Upper lobe of left lung (tissue), 6 donors: ENCODE measurements at places on chromosomes 5 and 9. TPM values are rescaled to one million over a fixed set of nuclear protein-coding genes. Genes with fewer than 3 reads are reported as not detected.
A peak's percentile ranks its signal among the peaks of the same experiment; 100 is the strongest.

DNA sequence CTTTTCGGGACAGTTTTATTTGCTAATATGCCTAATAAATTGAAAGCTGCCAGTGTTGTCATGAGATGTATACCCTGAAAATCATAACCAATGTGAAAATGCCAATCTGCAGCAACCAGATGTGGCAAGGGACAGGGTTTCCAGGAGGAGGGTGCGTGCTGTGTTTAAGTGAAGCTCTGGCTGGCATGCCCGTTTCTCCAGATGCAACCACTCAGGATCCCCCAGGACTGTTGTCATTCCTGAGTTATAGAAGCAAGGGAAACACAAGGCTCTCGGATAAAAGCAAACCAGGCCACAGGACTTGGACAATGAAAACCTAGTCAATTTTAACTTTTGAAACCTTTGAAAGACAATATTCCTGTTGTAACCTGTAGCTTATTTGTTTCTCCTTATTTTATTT lies 360.2 kb downstream of the SLIT3 start:
- DNase-seq: no peak

The RRAGA gene
- 76.0 TPM for total RNA-seq

The RNF208 gene
- total RNA-seq: 2.3 TPM

DNA sequence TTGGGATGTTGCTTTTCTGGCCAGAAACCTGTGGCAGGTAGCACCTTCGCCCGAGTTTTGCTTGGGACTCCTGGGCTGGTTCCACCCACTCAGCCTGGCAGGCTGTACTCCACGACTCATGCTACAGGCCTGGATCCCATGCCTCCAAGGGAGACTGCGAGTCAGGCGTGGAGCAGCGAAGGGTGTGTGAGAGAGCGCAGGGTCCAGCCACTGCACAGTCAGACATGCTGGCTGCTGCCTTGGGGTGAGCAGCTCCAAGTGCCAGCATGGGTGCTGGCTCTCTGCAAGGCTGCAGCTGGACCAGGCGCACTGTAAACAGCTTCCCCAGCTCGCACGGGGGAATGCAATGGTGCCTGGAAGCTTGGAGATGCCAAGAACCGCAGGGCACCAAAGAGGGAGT lies 249.6 kb upstream of the EDIL3 start:
- DNase-seq: no peak

- no peak for DNase-seq
Observed at GRCh38 chr9:100714372-100715099, 136.7 kb downstream of the CAVIN4 start.

The RANBP17 gene
- total RNA-seq: 32.3 TPM

The PCDHB3 gene
- total RNA-seq: 1.6 TPM

The ISOC1 gene
- 37.9 TPM for total RNA-seq

- DNase-seq: no peak
Observed at GRCh38 chr5:145543968-145544367, 291.2 kb downstream of the PRELID2 start.

The NINJ1 gene
- 58.0 TPM for total RNA-seq

GRCh38 chr5:73387601-73388305 lies 60.8 kb downstream of the FOXD1 start:
- DNase-seq: no peak

DNA sequence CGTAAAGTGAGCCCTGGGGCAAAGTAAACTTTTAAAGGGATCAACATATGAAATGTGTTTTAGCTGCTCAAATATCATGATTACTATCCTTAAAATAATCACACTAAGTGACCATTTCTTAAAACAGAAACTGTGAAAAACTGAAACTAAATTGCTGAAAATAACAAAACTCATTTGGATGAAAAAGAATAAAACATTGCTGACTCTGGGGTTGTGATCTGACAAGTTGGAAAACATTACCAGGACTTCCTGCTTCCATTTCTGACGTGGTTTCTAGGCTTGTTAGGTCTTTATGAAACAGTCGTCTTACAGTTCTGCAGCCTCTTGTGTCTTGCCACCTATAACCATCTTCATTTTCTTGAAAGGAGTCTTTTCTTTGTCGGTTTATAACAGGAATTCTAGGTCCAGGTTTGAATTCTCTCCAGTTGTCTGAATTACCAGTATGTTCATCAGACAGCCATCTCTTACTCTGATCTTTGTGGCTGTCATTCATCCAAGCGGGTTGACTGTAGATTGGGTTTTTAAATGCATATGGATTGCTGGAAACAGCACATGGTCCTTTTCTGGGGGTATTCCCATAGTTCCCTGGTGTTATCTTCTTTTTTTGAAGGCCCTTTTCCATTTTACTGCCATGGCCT lies 1.7 kb downstream of the TUT7 start:
- DNase-seq: no peak

The TAF11L10 gene
- total RNA-seq: not detected

DNA sequence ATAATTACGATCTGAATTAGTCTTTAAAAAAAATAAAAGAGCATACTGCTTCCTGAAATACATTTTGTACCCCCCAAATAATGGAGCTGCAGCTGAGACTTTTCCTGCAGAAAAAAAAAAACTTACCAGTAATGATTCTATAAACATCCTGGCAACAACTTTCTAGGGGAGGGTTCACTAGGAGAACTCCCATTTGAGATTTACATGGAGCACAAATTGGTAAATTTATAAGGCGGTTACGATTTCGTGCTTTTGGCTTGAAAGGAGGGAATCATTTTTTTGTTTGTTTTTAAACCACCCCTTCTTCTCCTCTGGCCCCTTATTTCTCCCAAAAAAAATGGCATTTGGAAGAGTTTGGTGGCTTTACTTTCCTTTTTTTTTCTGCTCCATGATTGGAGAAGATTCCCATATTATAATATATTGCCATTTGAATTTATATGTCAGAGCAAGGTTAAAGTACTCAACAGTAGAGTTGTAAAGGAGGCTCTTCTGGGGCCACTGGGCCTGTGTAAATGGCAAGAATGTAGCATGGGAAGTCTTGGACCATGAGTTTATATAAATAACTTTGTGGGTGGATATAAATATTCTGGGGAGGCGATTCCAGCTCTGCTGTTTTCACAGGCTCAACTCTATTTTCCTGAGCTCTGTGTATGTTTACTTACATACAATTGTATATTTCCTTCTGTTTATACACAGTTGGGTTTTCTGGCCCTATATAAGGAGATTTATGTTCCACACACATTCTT lies 159.9 kb downstream of the CSNK1G3 start:
- DNase-seq: no peak

The SLC36A2 gene
- not detected for total RNA-seq

DNA sequence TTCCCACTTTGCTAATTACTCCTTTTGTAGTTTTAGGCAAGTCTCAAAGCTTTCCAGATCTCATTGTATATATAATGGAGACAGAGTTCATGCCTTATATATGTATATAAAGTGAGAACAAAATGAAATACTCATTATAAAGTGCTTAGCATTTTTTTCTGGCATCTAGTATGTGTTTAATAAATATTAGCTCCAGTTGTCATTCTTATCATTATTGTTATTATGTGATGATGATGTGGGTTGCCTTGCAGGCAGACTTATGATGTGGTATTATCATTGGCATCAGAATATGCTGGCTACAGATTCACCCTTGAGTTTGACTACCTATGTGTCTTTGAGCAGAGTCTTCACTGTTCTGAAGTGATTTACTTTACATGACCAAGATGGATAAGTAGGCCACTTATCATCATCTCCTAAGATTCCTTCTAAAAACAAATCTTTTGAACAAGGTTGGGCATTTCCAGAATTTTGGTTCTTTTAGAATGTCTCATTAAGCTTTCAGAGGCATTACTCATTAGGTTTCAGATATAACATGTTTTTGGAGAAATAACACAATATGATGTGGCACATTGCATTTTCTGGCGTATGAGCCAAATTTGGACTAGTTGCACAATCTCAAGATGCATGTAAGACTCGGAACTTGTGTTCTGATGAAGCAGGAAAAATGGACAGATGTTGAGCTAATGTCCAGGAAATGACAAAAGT lies 145.6 kb upstream of the TNC start:
- DNase-seq: no peak

DNA sequence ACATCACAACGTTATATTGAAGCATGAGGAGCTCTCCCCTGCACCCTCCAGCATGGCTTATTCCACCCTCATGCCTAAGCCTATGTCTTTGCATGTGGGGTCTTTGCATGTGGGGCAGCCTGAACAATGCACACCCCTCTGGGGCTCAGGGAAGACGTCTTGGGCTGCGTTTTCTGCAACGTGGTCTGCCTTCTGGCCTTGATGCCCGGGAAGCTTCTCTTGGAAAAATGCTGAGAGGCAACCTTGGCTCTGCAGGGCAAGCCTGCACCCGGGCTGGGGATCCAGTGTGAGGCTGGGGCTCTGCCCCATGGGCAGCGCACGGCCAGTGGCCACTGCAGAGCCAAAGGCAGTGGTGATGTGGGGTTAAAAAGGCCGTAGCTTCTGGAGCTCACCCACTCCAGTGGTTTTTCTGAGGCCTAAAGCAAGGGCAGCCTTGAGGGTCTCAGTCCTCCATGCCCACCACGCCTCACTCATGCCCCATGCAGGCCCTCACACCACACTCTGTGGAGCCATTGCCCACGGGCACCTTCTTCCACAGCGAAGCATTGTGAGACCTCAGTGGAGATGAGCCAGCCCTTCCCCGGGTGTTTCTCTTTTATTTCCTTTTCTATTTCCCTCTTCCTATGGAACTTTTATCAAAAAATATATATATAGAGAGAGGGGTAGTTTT lies 112.2 kb downstream of the MRPL36 start:
- peak; percentile 27 for DNase-seq

The PIK3R1 gene
- total RNA-seq: 52.3 TPM

GRCh38 chr5:180296771-180297170 lies 4.9 kb upstream of the MAPK9 start:
- DNase-seq: no peak

- no peak for DNase-seq
Observed at GRCh38 chr5:148834689-148835088, 8.3 kb downstream of the ADRB2 start.

- DNase-seq: peak; percentile 73
Observed at GRCh38 chr5:142548739-142549275, 137.1 kb downstream of the FGF1 start.

The OTULINL gene
- total RNA-seq: 71.1 TPM

DNA sequence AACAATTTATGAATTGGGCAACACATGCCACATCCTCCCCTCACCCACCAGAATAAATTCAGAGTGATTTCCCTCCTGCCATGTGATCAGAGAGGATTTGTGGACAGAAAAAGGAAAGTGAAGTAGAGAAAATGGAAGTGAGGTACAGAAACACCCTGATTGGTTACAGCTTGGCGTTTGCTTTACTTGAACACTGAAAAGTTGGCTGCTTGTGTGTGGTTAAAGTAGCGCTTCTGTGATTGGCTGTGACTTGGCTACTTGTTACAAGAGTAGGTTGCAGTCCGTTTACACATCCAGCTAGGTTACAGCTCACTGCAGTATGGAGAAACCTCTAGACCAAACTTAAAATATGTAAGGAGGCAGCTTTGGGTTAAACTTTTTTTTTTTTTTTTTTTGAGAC lies 205.2 kb upstream of the ZNF608 start:
- DNase-seq: no peak

The PGM5 gene
- total RNA-seq: 13.8 TPM

- DNase-seq: no peak
Observed at GRCh38 chr9:113886466-113886865, 10.4 kb downstream of the ZNF618 start.

The SH3RF2 gene
- 9.2 TPM for total RNA-seq

DNA sequence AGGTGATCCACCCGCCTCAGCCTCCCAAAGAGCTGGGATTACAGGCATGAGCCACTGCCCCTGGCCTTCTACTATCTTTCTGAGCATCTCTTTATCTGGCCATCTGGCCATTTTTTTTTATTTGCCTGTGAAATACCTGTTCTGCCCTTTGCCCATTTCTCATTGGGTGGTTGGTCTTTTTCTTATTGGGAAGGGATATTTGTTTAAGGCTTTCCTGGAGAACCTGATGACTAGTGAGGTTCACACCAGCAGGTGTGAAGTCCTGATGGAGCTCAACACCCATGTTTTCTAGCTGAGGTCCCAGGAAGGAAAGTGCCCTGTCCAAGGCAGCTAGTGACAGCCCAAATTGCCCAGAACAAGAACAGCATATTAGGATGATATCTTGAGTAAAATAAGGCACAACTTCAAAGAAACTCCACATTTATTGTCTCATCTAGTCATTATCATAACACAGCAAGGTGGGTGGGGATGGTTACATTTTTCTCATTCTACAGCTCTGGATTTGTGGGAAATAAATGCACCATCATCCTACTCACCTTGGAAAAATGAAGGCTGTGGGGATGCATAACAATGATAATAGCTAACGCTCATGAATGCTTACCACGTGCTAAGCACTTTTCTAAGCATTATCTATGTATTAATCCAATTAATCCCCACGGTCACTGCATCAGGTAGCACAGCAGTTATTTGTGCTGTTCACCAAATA lies 20.3 kb downstream of the SLC36A3 start:
- no peak for DNase-seq

DNA sequence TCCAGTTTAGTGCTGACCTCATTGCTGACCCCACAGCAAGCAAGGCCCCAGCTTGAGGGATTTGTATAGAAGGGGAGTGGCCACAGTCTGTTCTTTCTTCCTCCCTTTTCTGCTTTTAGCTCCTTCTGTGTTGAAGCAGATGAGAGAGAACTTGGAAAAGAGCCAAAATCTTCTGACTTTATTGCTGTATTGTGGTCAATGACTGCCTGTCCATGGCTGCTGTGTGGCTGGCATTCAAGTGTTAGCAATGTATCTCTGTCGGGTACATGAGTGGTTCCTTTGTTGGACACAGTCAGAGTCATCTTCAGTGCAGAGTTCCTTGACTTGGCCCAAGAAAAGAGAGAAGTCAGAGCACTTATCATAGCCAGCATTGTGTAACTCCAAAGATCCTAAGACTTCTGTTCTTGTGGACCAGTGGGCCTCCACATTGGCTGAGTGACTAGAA lies 154.1 kb downstream of the LRRC70 start:
- no peak for DNase-seq

DNA sequence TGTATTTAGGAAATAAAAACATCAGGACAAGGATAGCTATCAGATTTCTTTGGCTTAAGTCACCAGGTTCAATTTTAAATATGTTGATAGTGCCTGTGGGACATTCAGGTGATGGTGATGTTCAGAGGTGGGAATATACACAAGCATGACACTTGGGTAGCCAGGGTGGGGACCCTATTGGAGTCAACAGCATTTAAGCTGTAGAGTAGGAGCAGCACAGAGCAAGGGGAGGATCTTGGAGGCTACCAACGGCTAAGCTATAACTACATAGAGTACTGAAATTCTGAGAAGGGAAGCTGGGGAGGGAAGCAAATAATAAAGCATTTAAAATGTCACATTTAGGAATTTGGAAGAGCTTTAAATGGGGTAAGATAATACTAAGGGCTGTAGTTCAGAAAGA lies 177.7 kb downstream of the CPLANE1 start:
- no peak for DNase-seq

The STPG3 gene
- 0.23 TPM for total RNA-seq

- DNase-seq: no peak
Observed at GRCh38 chr5:96260009-96260408, 173.0 kb downstream of the PCSK1 start.

The ANXA2R gene
- 5.9 TPM for total RNA-seq

The C9 gene
- total RNA-seq: not detected

DNA sequence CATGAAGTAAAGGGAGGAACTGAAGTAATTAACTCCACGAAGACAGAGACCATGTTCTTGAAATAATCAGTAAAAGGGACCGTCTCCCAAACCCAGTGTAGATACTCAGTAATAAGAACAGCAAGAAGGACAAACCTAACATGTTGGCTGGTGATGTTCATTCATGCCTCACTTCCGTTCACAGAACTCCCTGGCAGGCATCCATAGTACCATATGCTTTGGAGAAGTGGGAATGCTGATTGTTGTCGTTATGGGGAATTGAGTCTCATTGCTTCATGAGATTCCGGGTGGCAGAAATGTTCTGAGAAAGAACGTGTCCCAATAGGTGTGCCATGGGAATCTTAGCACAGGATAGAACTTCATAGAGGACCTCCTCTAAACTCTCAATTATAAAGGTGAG lies 452.3 kb downstream of the ZSWIM6 start:
- no peak for DNase-seq

The DNAJB5 gene
- total RNA-seq: 4.6 TPM
